ENCODE measurements at places on chromosomes 7 and 10. TPM values are rescaled to one million over a fixed set of nuclear protein-coding genes. Genes with fewer than 3 reads are reported as not detected.

DNA sequence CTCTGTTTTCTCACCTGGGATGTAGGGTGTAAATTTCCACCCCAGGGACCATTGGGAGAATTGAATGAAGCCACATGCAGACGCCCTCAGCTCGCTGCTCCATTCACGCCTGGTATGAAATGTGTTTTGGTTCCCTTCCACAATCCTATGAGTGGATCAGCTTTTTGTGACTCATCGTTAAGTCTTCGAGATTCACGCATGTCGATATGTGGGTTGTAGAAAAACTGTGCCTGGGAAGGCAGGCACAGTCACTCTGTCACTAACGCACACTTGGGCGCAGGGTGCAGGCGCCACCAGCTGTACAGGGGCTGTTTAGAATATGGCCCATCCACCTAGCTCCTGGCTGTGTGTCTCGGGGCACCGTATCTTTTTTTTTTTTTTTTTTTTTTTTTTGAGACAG lies 64.2 kb upstream of the SH2B2 start:
- H3K4me3 ChIP-seq = no peak overlapping the region
- H3K4me1 ChIP-seq = peaks cover 16% of the 10 kb centered on the region
- peak; percentile 86 for DNase-seq
- H3K27me3 ChIP-seq = no peaks in the 10 kb centered on the region
- H3K27ac ChIP-seq = no peak overlapping the region

GRCh38 chr10:4845766-4846165 lies 19.8 kb downstream of the AKR1E2 start:
- H3K36me3 ChIP-seq = no peaks in the 10 kb centered on the region
- H3K27me3 ChIP-seq = no peaks in the 10 kb centered on the region
- H3K27ac ChIP-seq = no peak overlapping the region
- DNase-seq = no peak
- H3K4me3 ChIP-seq = no peak overlapping the region

DNA sequence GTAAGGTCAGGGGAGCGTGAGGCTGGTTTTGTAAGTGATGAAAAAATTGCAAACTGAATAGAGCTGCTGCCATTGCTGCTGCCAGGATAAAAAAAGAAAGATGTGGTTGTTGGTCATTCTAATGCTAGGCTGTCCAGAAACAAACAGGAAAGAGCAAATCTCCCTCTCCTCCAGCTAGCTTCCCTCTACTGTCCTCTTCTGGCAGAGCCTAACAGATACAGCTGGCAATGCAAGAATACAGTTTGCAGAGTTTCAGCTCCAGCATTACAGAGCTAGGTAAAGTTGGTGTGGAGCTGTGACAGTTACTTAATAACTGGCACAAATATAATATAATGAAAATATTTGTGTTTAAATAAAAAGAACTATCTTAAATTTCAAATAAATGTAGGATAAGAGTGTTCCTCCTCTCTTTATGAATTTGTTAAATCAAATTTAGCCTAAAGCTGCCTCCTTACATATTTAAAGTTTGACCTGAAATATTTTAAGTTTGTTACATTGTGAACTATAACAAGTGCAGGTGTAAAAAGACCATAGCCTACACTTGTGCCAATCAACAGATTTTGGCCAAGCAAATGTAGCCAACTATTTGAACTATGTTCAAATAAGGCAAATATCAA lies 407.7 kb downstream of the SH2D4B start:
- H3K36me3 ChIP-seq = no peaks in the 10 kb centered on the region
- no peak overlapping the region for H3K27ac ChIP-seq
- H3K27me3 ChIP-seq = no peaks in the 10 kb centered on the region
- H3K4me3 ChIP-seq = no peak overlapping the region
- no peak for DNase-seq
- H3K4me1 ChIP-seq = no peaks in the 10 kb centered on the region

GRCh38 chr10:113475381-113475807 lies 77.5 kb upstream of the HABP2 start:
- peak; percentile 50 for DNase-seq
- peaks cover 16% of the 10 kb centered on the region for H3K27me3 ChIP-seq
- H3K36me3 ChIP-seq = no peaks in the 10 kb centered on the region
- peaks cover 33% of the 10 kb centered on the region for H3K4me1 ChIP-seq
- H3K27ac ChIP-seq = no peak overlapping the region
- no peak overlapping the region for H3K4me3 ChIP-seq

DNA sequence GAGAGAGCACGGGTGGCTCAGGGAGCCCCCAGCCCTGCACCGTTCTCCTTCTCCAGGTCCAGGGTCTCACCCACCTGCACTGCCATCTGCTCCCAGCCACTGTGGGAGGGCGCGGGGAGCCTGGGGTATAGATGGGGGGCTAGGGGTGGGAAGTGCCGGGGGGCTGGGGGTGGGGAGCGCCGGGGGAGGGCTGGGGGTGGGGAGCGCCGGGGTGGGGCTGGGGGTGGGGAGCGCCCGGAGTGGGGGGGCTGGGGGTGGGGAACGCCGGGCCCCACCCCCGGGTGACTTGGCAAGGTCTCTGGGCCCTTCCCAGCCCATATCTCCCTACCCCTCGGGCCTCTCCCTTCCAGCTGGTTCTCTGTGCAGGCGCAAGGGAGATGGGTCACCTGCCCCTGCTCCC lies at the start of gene GRIFIN:
GRIFIN (minus strand) TSS at position 101 of the 400 bp plus-strand sequence; CDS start at position 86, 15 bp downstream.
- H3K27ac ChIP-seq = no peak within 1 kb of the TSS
- H3K27me3 ChIP-seq = no peaks in the 10 kb centered on the region
- peak; percentile 51 for DNase-seq
- peaks cover 14% of the 10 kb centered on the region for H3K4me1 ChIP-seq
- no peak within 1 kb of the TSS for H3K4me3 ChIP-seq

DNA sequence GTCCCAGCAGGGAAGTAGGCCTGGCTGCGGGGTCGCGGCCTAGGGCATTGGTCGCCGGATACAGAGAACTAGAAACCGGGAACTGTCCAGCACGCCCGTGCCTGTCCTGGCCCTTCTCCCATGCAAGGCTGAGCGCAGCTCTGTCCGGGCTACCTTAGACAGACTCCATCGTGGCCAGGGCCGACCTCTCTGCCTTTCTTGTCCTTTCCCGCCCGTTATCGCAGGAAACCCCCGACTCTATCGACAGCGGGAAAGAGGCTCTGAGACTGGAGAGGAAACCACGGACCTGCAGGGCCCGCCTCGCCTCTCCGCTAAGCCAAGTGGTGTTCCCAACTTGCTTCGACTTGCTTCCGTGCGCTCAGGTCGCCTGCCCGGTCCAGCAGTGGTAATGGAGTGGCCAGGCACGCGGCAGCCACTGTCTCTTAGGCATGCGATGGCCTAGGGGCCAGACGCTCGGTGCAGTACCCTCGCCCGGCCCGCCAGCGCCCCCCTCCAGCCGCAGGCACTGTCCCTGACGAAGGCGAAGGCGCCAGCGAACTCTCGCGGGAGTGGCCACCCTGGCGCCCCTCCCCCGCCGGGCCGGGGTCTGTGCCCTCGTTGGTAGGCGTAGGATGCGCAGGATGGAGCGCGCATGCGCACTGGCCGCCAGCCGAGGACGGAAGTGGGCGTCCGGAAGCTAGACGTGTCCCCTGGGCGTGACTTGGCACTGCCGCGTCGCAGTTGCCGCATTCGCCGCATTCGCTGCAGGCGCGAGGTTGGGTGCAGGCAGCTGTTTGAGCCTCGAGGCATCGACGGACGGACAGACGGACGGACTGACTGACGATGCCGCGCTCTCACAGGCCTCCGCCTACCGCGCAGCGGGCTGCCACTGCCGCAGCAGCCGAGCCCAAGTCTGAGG lies 54.4 kb downstream of the MCMBP start:
- no peaks in the 10 kb centered on the region for H3K27me3 ChIP-seq
- peak overlapping the region; percentile 67 for H3K4me3 ChIP-seq
- peak; percentile 88 for DNase-seq
- no peak overlapping the region for H3K27ac ChIP-seq
- no peaks in the 10 kb centered on the region for H3K4me1 ChIP-seq

DNA sequence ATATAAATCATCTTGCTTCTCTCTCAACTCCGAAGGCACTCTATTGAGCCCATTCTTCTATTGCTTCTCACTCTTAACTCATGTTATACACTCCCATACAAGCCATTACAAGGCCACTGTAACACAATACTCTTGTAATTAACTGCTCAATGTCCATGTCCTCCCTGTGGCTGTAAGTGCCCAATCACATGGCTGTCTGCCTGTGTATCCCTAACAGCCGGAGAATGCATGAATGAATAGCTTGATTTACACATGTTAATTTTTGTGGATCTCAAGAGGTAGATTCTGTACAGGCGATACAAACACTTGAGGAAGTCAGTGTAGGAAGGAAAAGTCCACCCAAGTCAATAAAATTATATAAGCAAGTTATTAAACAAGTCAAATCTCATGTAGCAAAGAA lies 215.6 kb downstream of the DOCK4 start:
- peaks cover 10% of the 10 kb centered on the region for H3K4me1 ChIP-seq
- H3K36me3 ChIP-seq = no peaks in the 10 kb centered on the region
- no peak overlapping the region for H3K4me3 ChIP-seq
- no peak overlapping the region for H3K27ac ChIP-seq

DNA sequence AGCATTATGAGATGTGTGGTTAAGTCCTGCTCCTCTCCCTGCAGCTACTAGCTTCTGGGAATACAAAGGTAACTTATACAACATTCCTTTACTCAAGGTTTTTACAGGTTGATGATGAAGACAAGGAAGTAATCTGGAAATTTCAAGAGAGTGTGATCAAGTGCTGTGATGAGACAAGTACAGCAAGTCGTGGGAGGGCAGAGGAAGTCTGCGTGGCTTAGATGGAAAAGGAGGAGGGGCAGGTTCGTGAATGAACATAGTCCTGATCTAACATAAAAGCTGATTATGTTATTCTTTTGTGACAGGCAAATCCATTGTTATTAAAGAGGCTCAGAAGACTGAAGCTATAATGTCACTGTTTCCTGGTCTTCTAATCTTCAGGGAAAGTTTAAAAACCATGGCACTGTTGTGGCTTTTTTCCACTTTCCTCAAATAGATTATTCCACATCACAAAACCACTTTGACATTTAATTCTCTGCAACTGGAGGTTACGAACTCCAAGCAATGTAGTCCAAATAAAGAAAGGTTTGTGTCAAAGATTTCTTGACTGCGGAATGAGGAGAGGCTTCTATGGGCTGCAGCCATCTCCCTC lies 84.1 kb downstream of the CPXM2 start:
- H3K27ac ChIP-seq = no peak overlapping the region
- no peak overlapping the region for H3K4me3 ChIP-seq
- no peaks in the 10 kb centered on the region for H3K27me3 ChIP-seq
- DNase-seq = no peak
- H3K36me3 ChIP-seq = no peaks in the 10 kb centered on the region
- H3K4me1 ChIP-seq = no peaks in the 10 kb centered on the region

DNA sequence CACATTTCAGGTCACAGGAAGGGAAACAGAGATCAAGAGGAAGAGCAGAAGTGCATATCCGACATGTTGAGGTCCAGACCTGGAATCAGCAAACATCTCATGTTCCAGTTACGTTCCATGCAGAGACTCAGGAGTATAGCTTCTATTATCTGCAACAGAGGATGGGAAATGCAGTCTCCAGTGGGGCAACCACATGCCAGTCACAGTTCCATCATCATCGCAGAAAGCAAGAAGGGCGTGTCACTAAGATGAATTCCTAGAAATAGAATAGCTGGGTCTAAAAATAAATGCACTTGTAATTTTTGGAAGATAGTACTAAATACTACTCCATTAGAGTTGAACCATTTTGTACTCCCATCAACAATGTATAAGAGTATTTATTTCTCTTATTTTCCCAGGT lies 133.2 kb upstream of the MDFIC start:
- DNase-seq = no peak
- H3K4me1 ChIP-seq = peaks cover 25% of the 10 kb centered on the region
- no peaks in the 10 kb centered on the region for H3K36me3 ChIP-seq
- no peaks in the 10 kb centered on the region for H3K27me3 ChIP-seq

GRCh38 chr7:28065721-28066285 lies 114.8 kb downstream of the JAZF1 start:
- H3K27ac ChIP-seq = no peak overlapping the region
- DNase-seq = no peak
- no peaks in the 10 kb centered on the region for H3K36me3 ChIP-seq
- H3K4me3 ChIP-seq = no peak overlapping the region
- no peaks in the 10 kb centered on the region for H3K27me3 ChIP-seq

DNA sequence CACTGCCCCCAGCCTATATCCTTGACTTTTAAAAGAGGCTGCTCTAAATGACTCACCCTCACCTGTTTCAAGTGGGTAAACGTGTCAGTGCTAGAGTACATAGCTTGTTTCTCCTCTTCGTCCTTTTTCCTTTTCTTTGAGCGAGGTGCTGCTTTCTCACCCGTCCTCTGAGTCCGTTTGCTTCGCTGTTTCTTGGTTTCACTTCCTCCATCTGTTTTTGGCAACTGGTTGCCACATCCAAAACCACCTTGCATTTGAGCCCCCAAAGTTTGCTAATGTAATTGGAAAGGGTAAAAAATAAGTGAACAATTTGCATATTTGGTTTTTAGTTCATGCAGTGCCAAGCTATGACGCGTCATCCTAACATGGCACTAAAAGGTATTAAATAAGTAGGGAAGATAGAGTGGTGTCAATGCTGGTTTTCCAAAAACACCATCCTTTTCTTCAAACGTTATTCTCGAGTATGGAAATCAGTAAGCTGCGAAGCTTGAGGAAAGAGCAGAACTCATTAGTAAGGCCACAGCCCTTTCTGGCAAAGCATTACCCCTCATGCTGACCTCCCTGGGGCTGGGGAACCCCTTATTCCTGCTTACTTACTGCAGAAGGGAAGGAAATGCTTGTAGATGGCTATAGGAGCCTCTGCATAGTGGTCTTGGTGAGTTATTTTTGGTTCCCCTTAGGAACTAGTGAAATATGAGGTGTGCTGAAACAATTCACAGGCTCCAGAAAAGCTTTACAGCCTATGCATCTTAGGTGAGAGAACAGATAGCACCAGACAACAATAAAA lies 133.5 kb downstream of the GALNT11 start:
- no peaks in the 10 kb centered on the region for H3K4me1 ChIP-seq
- no peaks in the 10 kb centered on the region for H3K27me3 ChIP-seq
- DNase-seq = no peak
- no peak overlapping the region for H3K27ac ChIP-seq
- no peak overlapping the region for H3K4me3 ChIP-seq

DNA sequence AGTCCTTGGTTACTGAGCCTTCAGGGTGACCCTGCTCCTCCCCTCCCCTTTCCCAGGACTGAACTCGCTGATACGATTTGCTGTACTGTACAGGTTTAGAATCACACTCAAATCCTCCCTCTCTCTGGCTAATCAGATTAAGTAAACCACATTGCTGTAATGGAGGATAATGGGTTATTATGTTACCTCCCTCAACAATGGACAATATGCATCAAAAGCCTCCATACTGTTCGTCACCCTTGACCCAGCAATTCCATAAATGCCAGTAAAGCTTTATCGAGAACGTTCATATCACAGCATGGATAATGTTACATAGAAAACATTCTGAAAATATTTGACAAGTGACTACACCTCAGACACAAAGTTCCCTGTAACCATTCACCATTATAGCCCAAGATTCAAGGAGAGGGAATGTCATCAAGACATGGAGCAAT lies 61.7 kb downstream of the FAM107B start:
- H3K27me3 ChIP-seq = no peaks in the 10 kb centered on the region
- no peak for DNase-seq
- no peaks in the 10 kb centered on the region for H3K36me3 ChIP-seq
- H3K4me3 ChIP-seq = no peak overlapping the region
- H3K4me1 ChIP-seq = peaks cover 6% of the 10 kb centered on the region
- H3K27ac ChIP-seq = peak overlapping the region; percentile 40

Gene CRHR2
- total RNA-seq = not detected

Gene GIMAP7
- not detected for total RNA-seq

Gene LRMDA
- total RNA-seq = 17.1 TPM

Gene CCDC136
- 7.2 TPM for total RNA-seq

Gene PTPRN2
- total RNA-seq = 0.36 TPM

Gene CPA4
- 28.2 TPM for total RNA-seq

Gene PTPRE
- 5.9 TPM for total RNA-seq

Gene ENTPD1
- total RNA-seq = 10.6 TPM

Gene SYCE1
- 0.72 TPM for total RNA-seq

Data from osteoblast (primary cell).